Neuronal stem cell (in vitro differentiated cells): ENCODE measurements at places on chromosomes 7 and 10.
A peak's percentile ranks its signal among the peaks of the same experiment; 100 is the strongest.

DNA sequence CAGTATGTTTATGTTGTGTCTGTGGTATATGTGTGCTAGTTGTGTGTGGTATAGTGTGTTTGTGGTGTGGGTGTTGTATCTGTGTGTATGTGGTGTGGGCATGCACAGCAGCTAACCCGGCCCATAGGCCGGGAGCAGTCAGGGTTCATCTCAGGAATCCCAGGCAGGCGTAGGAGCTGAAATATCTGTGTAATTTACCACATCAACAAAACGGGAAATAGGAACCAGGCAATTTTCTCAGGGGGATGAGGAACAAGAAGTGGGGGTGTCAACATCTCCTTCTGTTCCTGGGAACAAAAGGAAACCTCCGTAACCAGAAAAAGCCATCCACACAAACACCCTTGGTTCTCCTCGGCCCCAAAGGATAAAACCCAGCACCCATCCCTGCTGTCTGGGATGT lies 24.5 kb upstream of the ZNF488 start:
- DNase-seq, result no peak

GRCh38 chr10:86057708-86058107 lies 308.9 kb downstream of the GRID1 start:
- DNase-seq, result no peak

- no peak for DNase-seq
Observed at GRCh38 chr7:25305831-25306230, 77.5 kb upstream of the NPVF start.

DNA sequence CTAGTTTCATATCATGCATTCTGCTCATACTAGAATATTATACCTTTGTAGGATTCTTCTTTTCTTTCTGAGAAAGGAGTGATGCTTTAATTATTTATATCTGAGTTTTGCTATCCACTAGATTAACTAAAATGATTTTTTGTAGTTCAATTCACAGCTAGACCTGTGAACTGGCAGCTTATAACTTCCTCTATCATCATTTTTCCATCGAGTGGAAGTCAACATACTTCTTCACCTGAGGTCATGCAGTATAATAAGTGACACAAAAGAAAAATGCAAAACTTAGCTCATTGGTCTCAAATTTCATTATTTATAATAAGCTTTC lies 8.0 kb downstream of the LRRN3 start:
- no peak for DNase-seq

DNA sequence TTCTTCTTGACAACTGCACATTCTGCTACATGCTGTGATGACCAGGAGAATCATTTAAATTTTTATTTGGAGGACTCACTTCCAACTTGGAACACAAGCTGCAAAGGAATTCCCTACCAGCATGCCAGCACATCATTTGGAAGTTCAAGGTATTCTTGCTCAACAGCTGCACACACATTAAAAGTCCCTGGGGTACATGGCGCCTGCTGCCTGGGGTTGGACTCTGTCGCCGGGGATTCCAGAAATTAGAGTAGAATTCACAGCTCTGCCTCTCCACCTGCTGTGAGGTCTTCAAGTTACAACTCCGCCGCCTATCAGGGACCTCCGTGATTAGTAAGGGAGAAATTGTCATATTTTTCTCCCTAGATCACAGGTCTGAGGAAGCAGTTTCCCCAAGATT lies 1.1 kb downstream of the ZNF32 start:
- DNase-seq, result no peak

GRCh38 chr7:22255342-22255741 lies 101.6 kb downstream of the RAPGEF5 start:
- DNase-seq, result no peak

- DNase-seq, result peak; percentile 24
Observed at GRCh38 chr7:157700231-157701005, 363.6 kb downstream of the DNAJB6 start.

DNA sequence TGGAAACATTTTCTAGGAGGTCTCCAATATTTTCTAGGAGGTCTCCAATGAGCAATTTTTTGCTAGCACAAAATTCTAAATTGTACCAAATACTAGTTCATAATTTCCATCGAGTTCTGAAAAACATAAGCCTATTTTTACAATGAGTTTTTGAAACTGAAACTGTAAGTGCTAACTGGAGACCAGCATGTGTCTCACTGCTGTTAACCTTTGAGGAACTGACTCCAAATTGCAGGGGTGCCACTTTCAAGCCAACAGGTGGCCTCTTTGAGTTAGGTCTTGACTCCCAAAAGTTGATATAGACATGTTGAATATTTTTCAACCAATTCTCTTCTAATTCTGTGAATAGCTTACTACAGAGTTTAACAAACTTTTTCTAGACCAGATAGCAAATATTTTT lies 58.8 kb downstream of the CAV1 start:
- no peak for DNase-seq
